ENCODE measurements at places on chromosomes 16 and 17. TPM values are rescaled to one million over a fixed set of nuclear protein-coding genes. Genes with fewer than 3 reads are reported as not detected.

GRCh38 chr17:39158623-39159022, 7.2 kb upstream of the PLXDC1 start:
- DNase-seq = no peak

- DNase-seq = no peak
Measured at GRCh38 chr16:11630046-11630767, 38.0 kb upstream of the SNN start.

DNA sequence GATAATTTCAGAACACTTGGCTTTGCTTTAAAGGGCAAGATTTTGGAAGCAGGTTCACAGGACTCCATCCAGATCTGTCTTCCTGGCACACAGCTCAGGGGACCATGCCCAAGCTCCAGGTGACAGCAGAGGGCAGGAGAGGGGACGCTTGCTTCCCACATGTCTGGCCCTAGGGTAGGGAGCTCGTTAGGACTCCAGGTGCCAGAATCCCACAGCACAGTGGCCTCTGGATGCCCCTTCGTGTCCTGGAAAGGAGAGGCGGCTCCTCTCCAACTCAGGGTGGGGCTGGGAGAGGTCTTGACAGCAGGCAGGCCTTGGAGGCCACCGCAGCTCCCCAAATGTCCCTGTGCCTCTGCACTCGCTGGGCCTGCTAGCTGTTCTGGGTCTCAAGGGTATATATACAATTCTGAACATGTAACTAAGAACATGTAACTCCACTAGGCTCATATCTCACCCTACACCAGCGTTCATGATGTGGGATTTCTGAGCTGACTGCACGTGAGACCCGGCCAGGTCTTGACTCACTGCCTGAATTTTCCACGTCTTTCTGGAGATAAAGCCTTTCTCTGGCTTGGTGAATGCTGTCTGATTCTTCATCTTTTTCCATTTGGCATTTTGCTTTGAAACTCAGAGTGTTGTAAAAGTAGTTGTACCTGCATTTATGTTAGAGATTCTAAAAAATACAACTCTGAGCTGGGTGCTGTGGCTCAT, 52.8 kb downstream of the MARCHF10 start:
- DNase-seq = no peak

DNA sequence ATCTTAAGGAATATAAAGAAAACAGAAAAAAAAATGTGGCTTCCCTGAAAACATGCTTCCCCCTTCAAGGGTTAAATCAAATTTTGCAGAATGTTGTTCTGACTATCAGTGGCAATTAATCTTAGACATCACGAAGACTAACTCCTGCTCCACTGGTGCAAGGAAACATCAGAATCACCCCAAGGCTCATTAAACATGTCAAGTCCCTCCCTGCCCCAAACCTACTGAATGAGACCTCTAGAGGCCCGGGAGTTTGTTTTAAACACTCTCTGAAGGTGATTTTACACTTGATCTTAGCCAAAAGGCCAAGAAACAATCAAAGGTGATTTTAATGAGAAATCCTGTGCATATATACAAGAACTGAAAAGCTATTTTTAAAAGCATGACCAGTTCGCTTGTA, 18.3 kb downstream of the PSME3IP1 start:
- DNase-seq = no peak

DNA sequence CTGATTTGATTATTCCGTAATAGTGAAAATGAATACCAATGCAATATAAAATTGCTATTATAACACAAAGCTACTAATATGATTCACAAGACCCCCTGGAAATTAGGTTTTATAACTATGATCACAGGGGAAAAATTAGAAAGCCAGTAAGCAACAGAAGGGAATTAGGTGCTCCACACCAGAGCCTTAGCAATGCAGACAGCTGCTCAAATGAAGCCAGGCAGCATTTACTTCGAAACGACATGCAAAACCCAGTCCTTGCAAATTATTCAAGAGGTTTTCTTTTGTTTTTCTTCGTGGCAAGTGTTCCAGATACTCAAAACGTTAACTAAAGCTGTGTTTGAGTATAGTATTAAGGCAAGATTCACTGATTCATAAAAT, 47.9 kb downstream of the TOX3 start:
- no peak for DNase-seq

DNA sequence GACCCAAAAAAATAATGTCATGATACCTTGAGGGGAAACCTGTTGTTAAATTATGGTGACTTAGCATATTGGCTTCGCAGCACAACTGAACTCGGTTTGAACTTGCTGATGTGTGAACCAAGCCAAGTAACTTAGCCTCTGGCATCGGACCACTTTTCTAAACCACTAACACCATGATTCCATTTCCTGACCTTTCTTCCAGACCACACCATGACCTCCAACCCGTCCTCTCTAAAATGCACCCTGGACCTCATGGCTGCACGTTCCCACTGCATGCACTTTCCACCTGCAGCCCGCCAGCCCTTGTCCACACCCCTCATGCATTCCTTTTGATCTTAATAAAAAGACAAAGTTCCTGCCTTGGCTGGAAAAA, 29.3 kb downstream of the DYNLRB2 start:
- DNase-seq = no peak

DNA sequence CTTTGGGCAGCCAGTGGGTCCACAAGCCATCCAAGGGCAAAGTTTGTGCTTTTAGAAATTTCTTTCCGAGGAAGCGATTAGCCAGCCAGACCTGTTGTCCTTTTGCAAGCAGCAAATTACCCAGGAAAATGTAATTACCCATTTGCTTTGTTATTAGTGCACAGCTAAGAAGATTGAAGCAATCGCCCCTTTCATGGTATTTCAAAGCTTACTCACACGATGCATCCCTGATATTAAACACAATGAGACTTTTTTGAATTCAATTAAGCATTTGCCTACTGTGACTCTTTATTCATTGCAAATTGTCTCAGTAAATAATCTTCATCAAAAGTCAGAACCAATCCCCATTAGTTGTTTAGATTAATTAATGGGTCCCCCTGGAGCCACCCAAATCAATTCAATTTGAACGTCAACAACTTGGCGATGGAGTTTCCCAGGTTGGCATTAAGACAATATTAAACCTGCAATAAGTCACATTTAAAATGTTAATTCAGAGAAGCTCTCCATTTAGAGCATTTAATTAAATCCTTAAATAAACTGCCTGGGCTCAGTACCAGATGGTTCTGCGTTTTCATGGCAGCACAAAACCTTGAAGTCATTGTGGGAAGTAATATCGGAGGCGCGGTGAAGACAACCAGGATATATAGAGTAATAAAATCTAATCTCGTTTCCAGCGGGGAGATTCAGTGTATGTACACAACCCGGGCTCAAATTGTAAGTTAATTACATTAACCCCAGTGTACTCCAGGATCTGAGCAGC, 366.2 kb upstream of the TNRC6C start:
- DNase-seq = no peak

GRCh38 chr16:58276346-58276951, 18.4 kb downstream of the PRSS54 start:
- DNase-seq = no peak

GRCh38 chr17:64503821-64504768, 2.0 kb downstream of the DDX5 start:
- DNase-seq = no peak

DNA sequence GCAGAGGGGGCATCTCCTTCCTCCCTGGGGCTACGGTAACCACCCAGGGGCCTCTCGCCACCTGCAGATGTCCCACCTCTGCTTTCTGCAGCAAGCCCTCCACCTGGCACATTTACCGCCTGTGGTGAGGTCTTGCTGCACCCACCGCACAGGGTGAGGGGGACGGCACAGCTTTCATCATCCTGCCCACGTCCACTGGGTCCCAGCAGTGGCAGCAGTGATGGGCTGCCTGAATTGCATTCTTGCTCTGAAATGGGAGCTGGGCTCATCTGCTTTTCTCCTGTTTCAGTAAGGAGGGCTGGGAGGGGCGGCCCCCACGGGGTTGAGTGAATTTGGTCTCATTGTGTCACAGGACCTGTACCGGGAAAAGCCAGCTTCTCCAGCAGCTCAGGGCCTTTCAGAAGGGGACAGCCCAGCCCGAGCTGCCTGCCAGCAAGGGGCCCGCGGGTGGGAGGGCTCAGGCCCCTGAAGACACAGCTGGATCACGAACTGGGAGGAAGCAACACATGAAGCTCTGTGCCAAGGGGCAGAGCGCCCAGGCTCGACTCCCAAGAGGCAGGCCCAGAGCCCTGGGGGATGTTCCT, 12.7 kb downstream of the DNAAF8 start:
- no peak for DNase-seq

GRCh38 chr17:29190592-29191207, 10.5 kb upstream of the MYO18A start:
- DNase-seq = no peak

- DNase-seq = no peak
Measured at GRCh38 chr16:63618896-63619485, 1502.9 kb downstream of the CDH11 start.

DNA sequence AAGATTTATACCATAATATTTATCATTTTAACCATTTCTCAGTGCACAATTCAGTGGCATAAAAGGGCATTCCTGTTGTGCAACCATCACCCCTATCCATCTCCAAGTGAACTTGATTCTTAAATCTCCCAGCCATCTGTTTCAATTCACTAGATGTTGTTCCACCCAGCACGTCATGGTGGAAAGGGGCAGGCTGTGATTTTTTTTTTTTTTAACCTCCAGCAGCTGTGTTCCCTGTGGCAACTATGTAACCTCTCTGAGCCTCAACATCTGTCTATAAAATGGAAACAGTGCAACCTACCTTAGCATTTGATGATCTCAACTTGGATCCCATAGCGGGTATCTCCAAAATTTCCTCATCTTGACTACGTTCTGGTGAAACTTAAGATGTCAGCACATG, 604.5 kb downstream of the WWOX start:
- DNase-seq = no peak

GRCh38 chr16:60166111-60166510, 1432.0 kb upstream of the GOT2 start:
- DNase-seq = no peak

GRCh38 chr16:84687715-84688114, 12.1 kb upstream of the USP10 start:
- DNase-seq = no peak

GRCh38 chr17:79005063-79005861, 4.3 kb downstream of the CANT1 start:
- no peak for DNase-seq

DNA sequence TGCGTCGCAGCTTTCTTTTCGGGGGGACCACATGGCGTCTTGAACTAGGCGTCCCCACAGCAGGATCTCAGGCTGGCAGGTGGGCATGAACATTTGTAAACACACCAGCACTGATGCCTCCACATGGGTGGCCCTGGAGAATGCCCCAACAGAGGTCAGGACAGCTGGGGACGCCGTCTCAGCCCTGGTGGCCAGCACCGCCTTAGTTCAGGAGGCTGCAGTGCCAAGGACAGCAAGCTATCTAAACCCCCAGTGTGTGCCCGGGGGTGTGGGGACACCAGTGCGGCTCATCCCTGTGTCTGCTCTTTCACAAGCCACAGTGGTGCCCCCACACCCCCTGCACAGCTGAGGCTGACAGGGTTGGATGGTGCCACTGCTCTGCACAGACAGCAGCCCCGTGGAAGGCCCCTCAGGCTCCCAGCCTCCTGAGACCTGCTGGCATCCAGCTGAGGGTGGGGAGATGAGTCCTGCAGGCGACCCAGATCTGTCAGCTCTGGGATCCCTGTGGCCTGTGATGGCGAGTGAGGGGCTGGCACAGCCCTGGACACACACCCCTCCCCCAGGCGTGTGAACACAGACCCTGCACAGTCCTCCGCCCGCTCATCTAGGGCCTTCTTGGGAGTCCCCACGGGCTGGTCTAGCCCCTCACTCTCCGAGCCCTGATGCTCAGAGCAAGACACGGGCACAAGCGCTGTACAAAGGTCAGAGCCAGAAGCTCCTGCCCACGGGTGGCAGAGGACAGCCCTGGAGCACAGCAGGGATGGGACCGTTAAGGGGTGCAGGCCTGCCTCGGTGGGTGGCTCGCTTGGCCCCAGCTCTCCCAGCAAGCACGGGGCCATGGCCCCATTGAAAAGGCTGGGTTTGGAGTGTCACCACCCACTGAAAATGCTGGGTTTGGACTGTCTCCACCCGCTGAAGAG, 10.7 kb downstream of the FSCN2 start:
- DNase-seq = no peak

- DNase-seq = no peak
Measured at GRCh38 chr16:27313422-27314160, at the start of gene IL4R. TSS of gene IL4R (plus strand) at chr16:27313974. CDS start at chr16:27340204, 26,230 bp downstream.

DNA sequence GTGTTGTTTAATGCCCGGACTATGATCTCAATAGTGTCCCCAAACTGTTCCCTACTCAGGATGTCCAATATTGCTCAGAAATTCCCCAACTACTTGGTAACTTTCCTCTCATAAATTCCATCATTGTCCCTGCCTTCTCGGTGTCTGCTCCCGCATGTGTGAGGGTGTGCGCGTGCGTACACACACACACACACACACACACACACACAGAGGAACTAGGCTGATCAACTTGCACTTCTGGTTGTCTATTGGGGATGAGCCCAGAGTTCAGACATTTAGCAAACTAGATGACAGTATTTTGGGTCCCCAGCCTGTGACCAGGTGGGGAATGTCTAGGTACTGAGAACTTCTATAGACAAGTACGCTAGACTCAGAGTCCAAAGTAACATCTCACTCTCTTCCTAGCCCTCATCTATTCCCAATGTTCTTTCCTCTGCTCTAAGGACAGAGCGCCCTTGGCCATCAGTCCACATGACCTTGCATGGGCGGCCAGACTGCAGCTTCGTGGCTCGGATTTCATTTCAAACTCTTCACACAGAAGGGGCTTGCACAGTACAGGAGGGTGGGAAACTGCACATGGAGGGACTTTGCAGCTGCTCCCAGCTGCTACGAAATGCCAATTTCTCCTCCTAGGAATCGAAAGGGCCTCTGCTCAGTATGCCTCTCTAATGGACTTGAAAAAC, 5.3 kb downstream of the HS3ST3A1 start:
- DNase-seq = no peak

DNA sequence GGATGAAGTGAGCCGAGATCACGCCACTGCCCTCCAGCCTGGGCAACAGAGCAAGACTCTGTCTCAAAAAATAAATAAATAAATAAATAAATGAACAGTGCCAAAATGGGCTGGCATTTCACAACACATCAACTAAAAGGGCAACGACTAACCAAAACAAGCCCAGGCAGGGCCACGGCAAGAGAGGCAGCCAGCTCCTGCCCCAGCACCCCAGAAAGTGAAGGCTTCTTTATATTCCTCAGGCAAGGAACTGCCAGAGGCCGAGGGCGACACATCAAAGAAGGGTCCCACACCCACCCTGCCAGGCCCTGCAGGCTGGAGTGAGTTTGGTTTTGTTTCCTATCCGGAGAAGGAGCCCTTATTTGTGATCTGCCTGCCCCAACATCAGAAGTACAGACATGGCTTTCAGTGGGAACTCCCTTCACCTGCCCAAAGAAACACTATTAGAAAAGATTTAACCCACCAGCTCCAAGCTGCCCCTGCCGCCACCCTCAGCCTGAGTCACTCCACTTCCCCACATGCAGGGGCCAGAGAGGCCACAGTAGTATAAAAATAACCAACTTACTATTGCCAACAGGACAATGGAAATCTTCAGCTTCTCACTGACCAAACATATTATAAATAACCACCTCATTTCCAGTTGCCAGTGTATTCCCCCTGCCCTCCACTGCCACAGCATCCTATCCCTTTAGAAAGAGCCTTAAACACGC, 8.0 kb downstream of the FBXO31 start:
- DNase-seq = no peak

Gene ANKFN1
- not detected for total RNA-seq

Gene ELOB
- 199 TPM for total RNA-seq

Gene SERPINF2
- 3.7 TPM for total RNA-seq

Gene DOC2A
- total RNA-seq = 0.83 TPM

Gene MAP2K6
- 0.83 TPM for total RNA-seq

Gene DOC2B
- 17.1 TPM for total RNA-seq

Gene ASGR1
- 0.52 TPM for total RNA-seq

Gene HOXB4
- total RNA-seq = 4.6 TPM

All from esophagus muscularis mucosa (tissue), 4 donors.